ENCODE measurements at places on chromosomes 7 and 10.

- no peak for DNase-seq
Measured at GRCh38 chr7:84912993-84913635, 273.7 kb downstream of the SEMA3D start.

- DNase-seq = no peak
Measured at GRCh38 chr7:78333530-78334425, 535.2 kb downstream of the PHTF2 start.

GRCh38 chr7:68813551-68814080 is 784.7 kb upstream of the AUTS2 start:
- no peak for DNase-seq

- DNase-seq = no peak
Measured at GRCh38 chr7:16604054-16604453, 41.5 kb downstream of the ANKMY2 start.

DNA sequence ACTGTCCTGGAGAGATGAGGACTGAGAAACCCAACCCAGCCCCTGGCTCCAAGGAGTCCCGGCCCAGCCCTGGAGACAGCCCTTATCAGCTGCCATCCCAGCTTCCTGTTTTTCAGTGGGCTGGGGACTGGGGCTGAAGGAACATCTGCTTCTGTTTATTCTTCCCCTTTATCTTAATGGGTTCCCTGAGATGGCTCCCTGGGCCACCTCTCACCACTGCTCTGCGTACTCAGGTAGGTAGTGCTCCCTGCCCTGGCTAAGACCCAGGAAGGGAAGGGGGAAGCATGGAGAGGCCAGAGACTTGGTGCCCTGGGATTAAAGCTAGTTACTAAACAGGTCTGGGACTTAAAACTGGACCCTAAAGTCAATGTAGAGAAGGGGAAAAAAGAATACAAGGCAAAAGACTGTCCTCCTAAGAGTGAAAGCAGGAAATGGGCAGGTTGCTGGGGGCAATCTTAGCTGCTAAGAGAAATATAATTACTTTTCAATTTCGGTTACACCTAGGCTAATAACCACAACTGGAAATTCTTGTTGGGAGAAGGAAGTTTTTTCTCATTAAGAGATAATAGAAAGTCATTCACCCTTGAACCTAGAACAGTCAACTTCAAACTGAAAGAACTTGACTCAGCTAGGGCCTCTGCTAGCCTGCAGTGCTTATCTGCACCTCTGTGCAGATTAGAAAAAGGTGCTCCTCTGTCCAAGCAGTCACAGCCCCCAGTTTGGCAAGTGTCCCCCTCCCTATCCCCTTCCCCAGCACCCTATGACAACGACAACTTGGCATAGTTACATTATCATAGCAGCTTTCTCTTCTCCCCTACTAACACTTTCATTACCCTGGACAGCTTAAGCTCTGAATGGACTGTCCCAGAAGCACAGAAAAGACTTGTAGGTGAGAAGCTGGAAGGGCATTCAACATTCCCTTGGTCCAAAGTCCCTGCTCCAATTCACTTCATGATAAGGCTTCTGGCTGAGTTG is 65.6 kb upstream of the KDM7A start:
- no peak for DNase-seq

GRCh38 chr7:134891696-134892678 is 94.3 kb upstream of the AGBL3 start:
- peak; percentile 65 for DNase-seq

DNA sequence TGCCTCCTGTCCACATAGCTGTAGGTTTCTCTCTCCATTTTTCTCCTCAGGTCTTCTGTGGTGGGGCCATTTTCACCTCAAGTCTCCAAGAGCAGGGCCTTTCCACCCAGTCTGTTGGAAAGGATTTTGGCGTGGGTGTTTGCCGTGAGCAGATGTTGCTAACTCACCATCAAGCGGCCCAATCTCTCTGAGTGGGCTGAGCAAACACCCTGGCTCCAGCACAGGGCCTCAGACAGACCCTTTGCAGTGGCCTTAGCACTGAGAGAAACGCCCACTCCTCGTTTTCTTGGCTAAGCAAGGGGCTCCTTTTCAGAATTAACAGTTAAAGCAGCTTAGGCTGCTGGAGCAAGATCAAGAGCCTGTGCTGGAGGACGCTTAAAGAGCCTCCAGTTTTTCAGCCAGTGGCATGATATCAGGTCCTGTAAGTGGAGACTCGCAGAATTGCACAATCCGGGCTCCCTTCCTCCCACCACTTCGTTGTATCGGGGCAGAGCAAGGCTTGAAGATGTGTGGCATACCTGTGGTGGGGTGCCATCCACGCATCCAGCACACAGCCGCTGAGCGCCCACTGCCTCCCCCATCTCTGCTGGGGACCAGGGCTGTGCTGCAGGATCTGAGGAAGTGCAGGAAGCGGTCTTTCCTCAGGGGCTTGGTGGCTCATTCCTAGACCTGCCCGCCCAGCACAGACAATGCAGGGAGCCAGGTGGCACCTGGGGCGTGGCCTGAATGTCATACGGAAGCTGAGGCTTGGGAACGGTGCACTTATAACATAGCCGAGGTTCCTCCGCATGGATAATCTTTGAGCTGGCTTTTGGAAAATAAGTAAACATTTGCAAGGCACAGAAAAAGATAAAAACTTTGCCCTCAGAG is 142.7 kb downstream of the ADARB2 start:
- no peak for DNase-seq

DNA sequence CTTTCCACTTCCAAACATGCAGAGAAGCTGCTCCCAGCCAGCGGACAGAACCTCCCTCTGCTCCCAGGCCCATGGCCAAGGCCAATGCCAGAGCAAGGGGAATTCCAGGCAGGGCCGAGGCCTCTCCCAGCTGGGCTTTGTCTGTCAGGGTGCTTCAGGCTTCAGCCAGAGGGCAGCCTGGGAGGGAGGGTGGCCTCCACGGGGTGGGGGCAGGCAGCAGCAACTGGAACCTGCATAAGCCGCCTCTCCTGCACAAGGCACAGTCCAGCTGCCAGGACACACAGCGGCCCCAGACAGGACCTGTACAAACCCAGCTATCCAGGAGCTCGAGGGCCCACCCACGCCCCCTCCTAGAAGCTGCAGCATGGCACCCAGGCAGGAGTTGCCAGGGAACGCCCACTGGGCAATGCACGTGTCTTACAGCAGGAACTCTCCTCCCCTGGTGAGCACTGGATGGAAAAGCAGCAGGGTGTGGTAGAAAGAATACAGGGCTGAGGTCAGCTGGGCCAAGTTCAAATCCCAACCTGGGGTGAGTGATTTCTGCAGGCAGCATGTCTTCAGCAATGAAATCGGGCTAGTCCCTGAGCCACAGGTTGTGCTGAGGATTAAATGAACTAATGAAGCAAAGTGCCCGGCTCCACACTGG is 7.6 kb downstream of the FAM53B start:
- DNase-seq = no peak

DNA sequence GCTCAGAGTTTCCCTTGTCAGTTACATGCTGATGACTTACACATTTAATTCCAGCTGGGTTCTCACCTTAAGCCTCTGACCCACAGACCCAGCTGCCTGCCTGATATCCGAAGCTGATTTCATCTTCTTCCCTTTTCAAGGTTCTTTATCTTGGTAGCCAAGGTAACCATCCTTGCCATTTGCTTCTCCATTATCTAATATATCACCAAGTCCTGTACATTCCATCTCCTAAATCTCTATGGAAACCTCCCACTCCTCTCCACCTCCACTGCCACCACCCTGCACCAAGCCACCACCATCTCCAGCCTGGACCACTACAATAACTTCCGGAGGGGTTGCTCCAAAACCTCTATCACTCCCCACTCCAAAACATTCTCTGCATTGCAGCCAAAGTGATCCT is 19.9 kb downstream of the SCRN1 start:
- peak; percentile 63 for DNase-seq

GRCh38 chr7:149721084-149721601 is 52.2 kb downstream of the ZNF467 start:
- no peak for DNase-seq

- no peak for DNase-seq
Measured at GRCh38 chr7:104679085-104679484, 334.9 kb upstream of the KMT2E start.

- no peak for DNase-seq
Measured at GRCh38 chr7:37817591-37817960, 30.8 kb upstream of the NME8 start.

DNA sequence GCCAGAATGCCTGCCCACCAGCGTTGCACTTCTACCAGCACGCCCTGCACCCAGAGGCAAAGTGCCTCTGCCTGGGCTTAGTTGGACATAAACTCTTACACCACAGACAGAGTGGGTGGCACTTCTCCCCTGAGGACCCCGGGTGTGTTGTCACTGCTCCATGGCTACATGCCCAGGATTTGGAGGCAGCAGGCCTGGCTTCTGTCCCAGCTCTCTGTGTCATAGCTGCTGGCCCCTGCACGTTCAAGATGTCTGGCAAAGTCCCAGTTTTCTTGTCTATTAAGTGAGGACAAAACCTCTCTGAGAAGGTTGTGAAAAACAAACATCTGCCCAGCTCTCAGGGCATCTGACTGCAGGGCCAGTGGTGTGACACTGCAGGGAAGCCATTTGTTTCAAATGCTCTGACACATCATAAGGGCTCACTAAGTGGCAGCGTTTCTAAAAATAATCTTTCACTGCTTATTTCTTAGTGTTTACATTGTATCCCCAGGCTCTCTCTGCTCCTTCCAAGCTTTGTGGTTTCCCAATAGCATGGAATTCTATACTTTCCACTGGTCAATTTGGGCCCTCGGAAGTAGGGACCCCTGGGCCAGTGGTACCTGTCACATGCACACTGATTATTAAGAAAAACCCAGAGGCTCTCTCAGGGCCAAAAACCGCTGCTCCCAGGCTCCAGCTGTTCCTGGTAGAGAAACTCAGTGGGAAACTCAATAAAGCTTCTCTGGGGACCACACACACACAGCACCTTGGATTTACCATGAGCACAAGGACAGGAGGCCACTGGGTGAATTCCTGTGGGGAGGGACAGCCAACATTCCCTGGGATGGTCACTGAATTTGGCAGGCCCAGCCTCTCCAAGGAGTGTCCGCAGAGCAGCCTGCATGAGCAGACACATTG is 86.2 kb upstream of the ANLN start:
- DNase-seq = peak; percentile 92

GRCh38 chr10:15419279-15419874 is 48.3 kb upstream of the FAM171A1 start:
- DNase-seq = peak; percentile 64

- no peak for DNase-seq
Measured at GRCh38 chr7:42144604-42145003, 92.4 kb downstream of the GLI3 start.

DNA sequence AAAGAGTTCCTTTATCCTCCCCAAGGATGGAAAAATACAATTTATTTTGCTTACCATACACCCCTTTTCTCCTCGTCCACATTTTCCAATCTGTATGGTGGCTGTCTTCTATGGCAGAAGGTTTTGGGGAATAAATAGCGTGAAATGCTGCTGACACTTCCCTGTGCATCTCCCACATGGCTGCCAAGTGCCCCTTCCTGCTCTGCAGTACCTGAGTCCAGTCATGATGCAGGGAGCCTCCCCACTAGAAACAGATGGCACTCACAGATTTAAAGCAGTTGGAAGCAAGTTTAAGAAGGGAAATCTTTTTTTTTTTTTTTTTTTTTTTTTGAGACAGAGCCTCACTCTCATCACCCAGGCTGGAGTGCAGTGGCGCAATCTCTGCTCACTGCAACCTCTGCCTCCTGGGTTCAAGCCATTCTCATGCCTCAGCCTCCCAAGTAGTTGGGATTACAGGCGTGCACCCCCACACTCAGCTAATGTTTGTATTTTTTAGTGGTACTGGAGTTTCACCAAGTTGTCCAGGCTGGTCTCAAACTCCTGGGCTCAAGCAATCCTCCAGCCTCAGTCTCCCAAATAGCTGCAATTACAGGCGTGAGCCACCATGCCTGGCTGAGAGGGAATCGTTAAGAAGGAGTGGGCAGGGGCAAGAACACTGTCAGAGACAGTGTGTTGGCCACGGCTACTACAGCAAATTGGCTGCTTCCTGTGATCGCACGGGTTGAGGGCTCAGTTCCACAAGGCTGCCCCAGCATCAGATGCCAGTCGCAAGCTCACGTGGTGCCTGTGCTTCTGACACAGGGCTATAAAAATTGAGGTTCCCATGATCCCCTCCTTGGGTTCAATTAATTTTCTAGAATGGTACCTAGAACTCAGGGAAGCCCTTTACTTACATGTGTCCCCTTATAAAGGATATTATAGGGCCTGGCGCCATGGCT is 5.3 kb upstream of the PILRA start:
- DNase-seq = peak; percentile 32

- no peak for DNase-seq
Measured at GRCh38 chr10:71779641-71780040, 6.3 kb upstream of the VSIR start.

DNA sequence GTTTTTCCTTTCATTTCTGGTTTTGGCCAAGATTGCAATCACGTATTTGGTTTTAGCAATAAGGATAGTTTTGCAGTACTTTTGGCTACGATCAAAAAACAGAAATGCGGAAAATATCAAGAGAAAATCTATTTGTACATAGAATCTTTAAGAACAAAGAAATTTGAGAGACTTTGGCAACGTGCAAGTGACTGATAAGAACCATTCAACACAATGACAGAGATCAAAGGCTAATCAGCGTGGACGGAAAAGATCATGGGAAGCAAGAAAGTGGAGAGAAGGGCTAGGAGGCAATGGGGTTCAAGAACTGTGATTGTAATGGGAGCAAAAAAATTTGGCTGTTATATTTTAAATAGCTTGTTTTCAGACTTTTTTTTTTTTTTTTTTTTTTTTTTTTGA is 16.2 kb upstream of the LRRN3 start:
- no peak for DNase-seq

- DNase-seq = no peak
Measured at GRCh38 chr7:137667633-137668387, 179.0 kb downstream of the DGKI start.

DNA sequence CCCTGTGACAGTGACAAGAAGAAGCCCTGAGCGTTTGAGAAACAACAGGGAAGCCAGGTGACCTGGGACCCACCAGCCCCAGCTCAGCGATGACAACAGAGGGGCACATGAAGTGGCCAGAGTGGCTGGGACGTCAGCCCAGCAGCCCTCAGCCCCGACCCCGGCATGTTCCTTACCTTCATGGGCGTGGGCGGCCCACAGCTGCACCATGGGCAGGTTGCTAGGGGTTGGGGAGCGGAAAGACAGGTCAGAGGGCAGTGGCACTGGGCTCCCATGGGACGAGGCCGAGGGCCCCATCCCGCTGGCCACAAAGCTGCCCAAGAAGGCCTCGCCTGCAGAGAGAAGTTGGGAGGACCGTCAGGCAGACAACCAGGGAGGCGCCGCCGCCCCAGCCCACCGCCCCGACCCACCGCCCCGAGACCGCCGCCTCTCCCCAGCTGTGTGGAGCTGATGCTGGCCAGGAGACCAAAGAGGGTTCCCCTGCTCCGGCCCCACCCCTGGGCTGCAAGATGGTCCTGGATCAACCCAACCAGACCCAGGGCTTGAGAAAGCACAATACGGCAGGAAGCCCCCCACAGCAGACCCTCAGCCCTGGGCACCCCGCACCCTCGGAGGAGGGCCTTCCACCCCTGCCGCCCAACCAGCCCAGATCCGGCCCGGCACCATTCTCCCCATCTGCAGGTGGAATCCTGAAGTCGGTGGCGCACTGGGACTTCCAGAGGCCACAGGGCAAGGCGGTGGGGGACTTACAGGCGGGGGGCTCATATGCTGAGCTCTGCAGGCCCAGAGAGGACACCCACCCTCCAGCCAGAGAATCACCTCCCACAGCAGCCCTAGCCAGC is 29.1 kb downstream of the TNRC18 start:
- no peak for DNase-seq

GRCh38 chr7:130141884-130142653 is 63.1 kb downstream of the TMEM209 start:
- DNase-seq = no peak

- no peak for DNase-seq
Measured at GRCh38 chr10:21475393-21475792, 50.1 kb downstream of the SKIDA1 start.

- no peak for DNase-seq
Measured at GRCh38 chr10:119455609-119456434, 86.7 kb downstream of the RGS10 start.

- DNase-seq = no peak
Measured at GRCh38 chr7:102094316-102094650, 192.4 kb upstream of the SH2B2 start.

Data from brain (organoid and tissue), 16 donors.